Neural crest cell (in vitro differentiated cells): ENCODE measurements at places on chromosomes 4 and X. TPM values are rescaled to one million over a fixed set of nuclear protein-coding genes. Genes with fewer than 3 reads are reported as not detected.
A peak's percentile ranks its signal among the peaks of the same experiment; 100 is the strongest.

The CYLC1 gene
- total RNA-seq: not detected in 2 replicates

- peaks cover 8% of the 10 kb centered on the region for H3K36me3 ChIP-seq
- peaks cover 2% of the 10 kb centered on the region for H3K27me3 ChIP-seq
- DNase-seq: no peak
- no peak overlapping the region for H3K27ac ChIP-seq
- peaks cover 14% of the 10 kb centered on the region for H3K4me1 ChIP-seq
- H3K4me3 ChIP-seq: no peak overlapping the region
Measured at GRCh38 chrX:130264573-130264972, 4.1 kb downstream of the ZNF280C start.

GRCh38 chr4:87117051-87117731, 103.2 kb downstream of the KLHL8 start:
- peaks cover 15% of the 10 kb centered on the region for H3K4me1 ChIP-seq
- no peak overlapping the region for H3K4me3 ChIP-seq
- H3K27ac ChIP-seq: no peak overlapping the region
- DNase-seq: no peak
- H3K36me3 ChIP-seq: peaks cover 11% of the 10 kb centered on the region

DNA sequence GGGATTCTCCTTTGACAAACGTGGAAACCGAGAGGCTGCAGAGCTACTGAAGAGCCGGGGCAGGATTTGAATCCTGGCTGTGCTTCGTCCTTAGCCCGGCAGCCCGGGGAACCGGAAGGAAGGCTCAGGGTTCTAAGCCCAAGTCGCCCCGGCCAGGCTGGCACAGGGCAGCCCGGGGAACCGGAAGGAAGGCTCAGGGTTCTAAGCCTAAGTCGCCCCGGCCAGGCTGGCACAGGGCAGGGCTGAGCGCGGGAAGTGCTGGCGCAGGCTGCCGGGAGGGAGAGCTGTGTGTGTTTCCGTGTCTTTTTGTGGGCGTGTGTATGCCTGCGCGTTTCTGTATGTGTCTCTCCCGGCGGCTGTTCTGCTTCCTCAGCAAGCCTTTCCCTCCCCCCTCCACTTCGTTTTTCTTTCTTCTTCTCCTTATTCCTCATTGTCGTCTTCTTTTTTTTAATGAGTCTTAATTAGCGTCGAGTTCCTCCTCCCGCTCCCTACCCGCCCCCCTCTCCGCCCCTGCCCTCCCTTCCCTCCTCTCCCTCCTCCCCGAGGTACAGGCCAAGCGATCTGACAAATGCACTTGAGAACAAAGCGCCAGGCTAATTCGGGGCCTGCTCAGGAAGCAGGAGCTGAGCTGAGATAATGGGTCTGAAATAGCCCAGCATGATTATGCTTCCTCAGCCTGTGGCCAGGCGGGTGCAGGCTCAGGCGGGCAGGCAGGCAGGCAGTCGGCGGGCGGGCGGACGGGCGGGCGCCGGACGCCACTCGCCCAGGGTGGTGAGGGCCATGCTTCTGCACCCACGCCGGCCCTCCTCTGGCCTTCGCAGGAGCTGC, 65.9 kb downstream of the EFNB1 start:
- DNase-seq: no peak
- peak overlapping the region; percentile 55 for H3K4me3 ChIP-seq
- H3K36me3 ChIP-seq: no peaks in the 10 kb centered on the region
- peaks cover 35% of the 10 kb centered on the region for H3K4me1 ChIP-seq
- no peaks in the 10 kb centered on the region for H3K27me3 ChIP-seq
